Kidney epithelial cell (primary cell): ENCODE measurements at places on chromosomes 7 and 10. TPM values are rescaled to one million over a fixed set of nuclear protein-coding genes. Genes with fewer than 3 reads are reported as not detected.

H2BK1 gene
- not detected in 2 replicates for total RNA-seq

PTPRN2 gene
- 2.4 TPM in 2 replicates for total RNA-seq

SLK gene
- 31.4 and 35.8 TPM in 2 replicates for total RNA-seq

MYO1G gene
- 0.04 and 0.27 TPM in 2 replicates for total RNA-seq

MBL2 gene
- total RNA-seq: not detected in 2 replicates

GRID2IP gene
- total RNA-seq: 0.13 TPM in 1 of 2 replicates, not detected in the other

ZNF511 gene
- total RNA-seq: 20.3 and 45.7 TPM in 2 replicates

MYO3A gene
- 0.34 and 2.3 TPM in 2 replicates for total RNA-seq

PDZD7 gene
- 1.2 and 3.5 TPM in 2 replicates for total RNA-seq

PTF1A gene
- total RNA-seq: not detected in 2 replicates

SEPTIN7 gene
- 147 and 175 TPM in 2 replicates for total RNA-seq
